ENCODE measurements at places on chromosomes 2 and 18. TPM values are rescaled to one million over a fixed set of nuclear protein-coding genes. Genes with fewer than 3 reads are reported as not detected.

The SLC40A1 gene
- 51.0 TPM for total RNA-seq

The GDF7 gene
- total RNA-seq: 0.46 TPM

The VWA3B gene
- 0.38 TPM for total RNA-seq

The C2orf72 gene
- 0.16 TPM for total RNA-seq

The CSRNP3 gene
- total RNA-seq: 5.1 TPM

The LCT gene
- not detected for total RNA-seq

The CCDC121 gene
- 6.2 TPM for total RNA-seq

The APCDD1 gene
- total RNA-seq: 34.5 TPM

The ANKRD30B gene
- not detected for total RNA-seq

The PEX13 gene
- 21.9 TPM for total RNA-seq

The THSD7B gene
- total RNA-seq: 0.27 TPM

The PCGF1 gene
- total RNA-seq: 26.7 TPM

The IL36G gene
- not detected for total RNA-seq

The SPP2 gene
- total RNA-seq: not detected
